ENCODE measurements at places on chromosomes 3 and 15.

DNA sequence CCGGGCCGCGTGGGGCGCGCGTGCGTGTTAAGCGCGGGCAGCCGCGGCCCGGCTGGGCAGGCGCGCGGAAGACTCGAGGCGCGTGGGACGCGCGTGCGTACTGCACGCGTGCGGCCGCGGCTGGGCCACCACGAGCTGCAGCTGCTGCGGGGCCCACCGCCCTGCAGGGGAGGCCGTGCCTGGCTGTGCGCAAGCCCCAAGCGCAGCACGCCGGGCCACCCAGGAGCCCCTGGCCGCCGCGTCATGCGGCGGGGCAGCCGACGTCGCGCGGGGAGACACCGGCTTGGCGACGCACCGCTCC is 590 bp upstream of the TRIM71 start:
- DNase-seq = no peak

DNA sequence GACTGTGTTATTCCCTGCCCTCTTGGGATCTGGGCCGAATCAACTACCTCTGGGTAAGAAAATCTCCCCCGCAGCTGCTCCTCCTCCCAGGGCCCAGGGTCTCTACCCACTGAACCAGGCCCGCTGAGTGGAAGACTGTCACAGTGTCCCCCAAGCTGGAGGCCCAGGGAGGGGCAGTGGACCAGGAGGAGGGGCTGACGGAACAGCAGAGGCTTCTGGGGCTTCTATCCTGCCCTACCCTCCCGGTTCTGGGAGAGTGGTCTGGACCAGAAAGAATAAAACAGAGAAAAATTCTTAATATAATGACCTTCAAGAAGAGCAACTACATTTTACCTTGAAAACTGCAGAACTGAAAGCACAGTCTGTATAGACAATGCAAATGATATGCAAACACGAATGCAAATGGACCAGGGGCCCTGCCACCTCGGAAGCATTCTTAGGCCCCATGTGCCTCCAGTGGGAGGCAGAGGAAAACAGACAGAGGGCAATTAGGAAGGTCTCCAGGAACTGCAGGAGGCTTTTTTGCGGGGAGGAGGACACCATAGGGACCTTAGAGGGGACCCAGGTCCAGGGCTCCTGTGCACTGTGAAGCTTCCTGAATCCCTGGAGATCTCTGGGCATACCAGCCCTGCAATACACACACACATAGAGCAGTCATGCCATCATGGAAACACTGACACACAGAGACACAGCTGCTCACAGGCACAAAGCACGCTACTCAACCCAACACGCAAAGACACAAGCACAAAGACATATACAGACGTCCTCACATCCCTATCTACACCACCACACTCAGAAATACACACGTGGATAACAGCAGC is 12.3 kb downstream of the MEGF11 start:
- DNase-seq = no peak

DNA sequence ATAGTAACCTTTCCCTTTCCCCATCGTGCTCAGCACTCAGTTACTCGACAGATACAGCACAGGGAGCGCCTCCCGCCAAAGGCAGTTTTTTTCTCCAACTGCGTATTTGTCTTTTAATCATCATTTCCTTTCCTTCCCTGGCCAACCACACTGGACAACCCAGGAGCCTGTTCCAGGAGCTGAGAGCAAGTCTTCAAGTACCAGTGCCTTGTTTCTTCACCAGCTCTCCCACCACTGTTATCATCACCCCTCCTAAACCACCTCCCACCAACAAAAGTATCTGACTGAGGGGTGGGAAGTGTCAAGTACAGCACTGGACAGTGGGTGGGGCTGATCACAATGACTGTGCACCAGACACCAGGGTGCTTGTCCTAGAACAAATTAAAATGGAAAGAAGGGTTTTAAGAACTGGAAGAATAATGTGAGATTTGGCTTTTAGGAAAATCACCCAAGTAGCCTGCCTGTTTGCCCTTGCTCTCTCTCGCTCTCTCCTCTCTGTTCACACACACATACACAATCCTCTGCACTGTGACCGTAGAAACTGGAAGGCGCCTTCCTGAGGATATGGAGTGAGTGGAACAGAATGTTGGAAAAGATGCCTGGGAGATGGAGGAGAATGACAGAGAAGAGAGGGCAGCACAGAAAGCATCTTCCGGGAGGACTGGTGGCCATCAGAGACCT is 126.3 kb downstream of the TNIK start:
- DNase-seq = no peak

GRCh38 chr3:42486814-42487565 is 15.5 kb upstream of the VIPR1 start:
- DNase-seq = no peak

- DNase-seq = peak; percentile 11
These were observed 322.3 kb downstream of the CNTN4 start for GRCh38 chr3:2420919-2421318.

GRCh38 chr15:66955001-66955516 is 110.3 kb upstream of the SMAD3 start:
- DNase-seq = no peak

- DNase-seq = no peak
These were observed 28.0 kb upstream of the DUSP7 start for GRCh38 chr3:52084216-52084945.

- no peak for DNase-seq
These were observed 55.1 kb upstream of the NSMCE3 start for GRCh38 chr15:29324746-29325145.

- DNase-seq = no peak
These were observed 494.9 kb upstream of the ADAMTS9 start for GRCh38 chr3:65182682-65183081.

DNA sequence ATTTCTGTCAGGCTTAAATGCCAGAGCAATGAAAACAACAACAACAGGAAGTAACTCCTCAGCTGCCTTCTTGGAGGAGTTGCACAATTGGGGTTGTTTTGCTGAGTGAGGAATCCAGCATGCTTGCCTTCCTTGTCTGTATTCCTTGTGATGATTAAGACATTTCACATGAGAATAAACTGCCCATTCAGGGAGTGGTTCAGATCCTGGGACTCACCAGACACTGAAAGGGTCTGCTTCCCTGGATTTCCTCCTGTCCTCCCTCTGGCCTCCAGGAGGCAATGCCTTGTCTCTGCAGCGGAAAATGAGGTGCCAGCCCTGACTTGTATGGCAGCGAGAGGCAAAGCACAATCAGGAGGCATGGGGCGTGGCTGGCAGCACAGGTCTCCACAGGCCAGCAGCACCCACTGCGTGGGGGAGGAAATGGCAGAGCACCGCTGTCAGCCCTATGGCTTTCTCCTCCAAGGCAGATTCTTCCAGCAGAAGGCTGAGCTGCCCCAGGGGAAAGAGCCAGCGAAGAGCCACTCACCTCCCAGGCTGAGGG is 41.5 kb downstream of the RBP2 start:
- peak; percentile 34 for DNase-seq

- no peak for DNase-seq
These were observed 222.7 kb upstream of the NAALADL2 start for GRCh38 chr3:174636451-174636850.

- DNase-seq = peak; percentile 47
These were observed 417.4 kb upstream of the NAALADL2 start for GRCh38 chr3:174441588-174442301.

DNA sequence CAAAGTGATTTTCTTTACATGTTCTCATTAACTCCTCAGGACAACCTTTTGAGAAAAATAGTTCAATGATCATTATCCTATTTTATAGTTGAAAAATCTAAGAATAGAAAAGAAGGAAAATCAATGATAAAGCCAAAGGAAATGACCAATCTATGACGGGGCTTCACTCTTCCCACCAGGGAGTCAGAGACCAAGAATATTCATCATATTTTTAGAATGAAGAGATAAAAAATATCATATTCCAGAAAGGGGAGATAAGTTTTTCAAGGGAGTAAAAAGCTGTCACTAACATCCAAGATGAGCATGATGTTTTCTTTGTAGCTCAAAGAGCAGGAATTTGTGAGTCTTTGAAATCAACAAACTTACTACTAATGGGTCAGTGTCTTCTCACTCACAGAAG is 71.5 kb upstream of the LPP start:
- no peak for DNase-seq

DNA sequence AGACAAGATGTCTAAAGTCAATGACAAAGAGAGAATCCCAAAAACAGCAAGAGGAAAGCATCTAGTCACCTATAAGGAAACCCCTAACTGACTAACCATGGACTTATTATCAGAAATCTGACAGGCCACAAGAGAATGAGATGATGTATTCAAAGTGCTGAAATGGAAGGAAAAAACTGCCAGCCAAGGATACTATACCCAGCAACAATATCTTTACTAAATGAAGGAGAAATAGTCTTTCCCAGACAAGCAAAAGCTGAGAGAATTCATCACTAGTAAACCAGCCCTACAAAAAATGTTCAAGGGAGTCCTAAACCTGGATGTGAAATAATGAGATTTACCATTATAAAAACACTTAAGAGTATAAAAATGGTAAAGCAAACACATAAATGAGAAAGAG is 128.0 kb downstream of the SATB1 start:
- no peak for DNase-seq

GRCh38 chr3:193665370-193665989 is 72.5 kb downstream of the OPA1 start:
- DNase-seq = peak; percentile 44

GRCh38 chr3:179276001-179276400 is 25.1 kb upstream of the KCNMB3 start:
- no peak for DNase-seq

- peak; percentile 35 for DNase-seq
These were observed 62.7 kb upstream of the CD47 start for GRCh38 chr3:108153451-108153981.

GRCh38 chr3:167575000-167575600 is 78.6 kb downstream of the WDR49 start:
- DNase-seq = no peak

DNA sequence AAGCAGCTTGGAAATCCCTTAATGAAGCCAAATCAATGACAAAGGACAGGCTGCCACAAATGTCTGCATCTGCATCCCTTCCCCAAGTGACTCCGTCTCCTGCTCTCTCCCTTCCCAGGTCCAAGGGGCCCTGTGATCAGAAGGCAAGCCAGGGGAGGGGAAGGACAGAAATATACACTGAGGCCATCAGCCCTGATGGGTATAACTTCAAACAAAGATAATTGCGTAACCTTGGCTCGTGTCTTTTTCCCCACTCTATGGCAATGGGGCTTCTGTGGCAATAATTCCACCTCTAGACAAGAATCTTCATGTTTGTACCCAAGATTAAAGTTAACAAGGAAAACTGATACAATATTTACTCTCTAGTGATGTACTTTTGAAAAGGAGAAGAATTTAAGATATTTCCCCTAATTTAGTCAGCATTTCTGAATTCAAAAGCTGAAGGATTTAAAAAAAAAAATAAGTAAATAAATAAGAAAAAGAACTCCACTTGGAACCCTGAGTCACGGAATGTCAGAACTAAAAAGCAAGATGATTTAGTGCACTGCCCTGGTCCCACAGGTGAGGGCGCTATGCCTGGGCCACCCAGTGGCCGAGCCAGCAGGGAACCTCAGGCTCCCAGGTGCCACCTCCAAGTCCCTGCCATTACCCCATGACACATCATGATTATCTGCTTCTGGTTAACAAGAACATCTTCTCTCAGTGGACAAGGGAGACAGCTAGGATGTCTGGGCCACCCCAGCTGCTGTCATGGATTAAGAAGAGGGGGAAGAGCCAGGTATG is 154.5 kb downstream of the STT3B start:
- no peak for DNase-seq

- peak; percentile 30 for DNase-seq
These were observed 705 bp downstream of the NIPA2 start for GRCh38 chr15:22839046-22839695.

DNA sequence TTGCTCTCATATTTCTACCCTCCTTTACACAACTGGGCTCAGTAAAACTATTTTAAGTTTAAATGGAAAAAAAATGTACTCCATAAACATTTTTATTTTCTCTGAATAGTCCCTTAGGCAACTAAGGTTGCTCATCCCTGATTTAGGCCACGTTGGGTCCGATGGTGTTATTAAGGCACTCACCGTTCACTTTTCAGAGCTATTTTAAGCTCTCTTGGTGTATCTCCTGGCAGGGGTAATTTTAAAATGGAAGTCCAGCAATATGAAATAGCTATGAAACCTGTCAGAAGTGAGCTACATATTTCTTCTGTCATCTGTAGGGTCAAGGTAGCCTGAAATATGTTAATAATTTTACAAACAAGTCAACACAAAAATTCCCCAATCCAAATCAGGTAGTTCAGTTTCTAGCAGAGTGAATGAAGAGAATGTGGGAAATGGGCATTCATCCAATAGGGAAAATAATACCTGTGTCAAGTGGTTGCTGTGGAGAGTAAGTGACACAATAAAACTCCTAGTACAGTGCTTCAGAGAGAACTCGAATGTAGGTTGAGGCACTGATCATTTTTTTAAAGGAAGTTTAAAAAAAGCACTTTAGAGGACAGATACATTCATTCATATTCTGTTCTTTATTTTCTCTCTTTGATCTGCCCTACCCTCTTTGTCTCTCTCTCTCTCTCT is 209.3 kb upstream of the FEZF2 start:
- DNase-seq = no peak

GRCh38 chr3:142337994-142338393 is 109.8 kb downstream of the XRN1 start:
- peak; percentile 5 for DNase-seq
